ENCODE measurements at places on chromosomes 11 and 22. TPM values are rescaled to one million over a fixed set of nuclear protein-coding genes. Genes with fewer than 3 reads are reported as not detected.

TPP1 gene
- total RNA-seq, result 30.9 TPM

DNA sequence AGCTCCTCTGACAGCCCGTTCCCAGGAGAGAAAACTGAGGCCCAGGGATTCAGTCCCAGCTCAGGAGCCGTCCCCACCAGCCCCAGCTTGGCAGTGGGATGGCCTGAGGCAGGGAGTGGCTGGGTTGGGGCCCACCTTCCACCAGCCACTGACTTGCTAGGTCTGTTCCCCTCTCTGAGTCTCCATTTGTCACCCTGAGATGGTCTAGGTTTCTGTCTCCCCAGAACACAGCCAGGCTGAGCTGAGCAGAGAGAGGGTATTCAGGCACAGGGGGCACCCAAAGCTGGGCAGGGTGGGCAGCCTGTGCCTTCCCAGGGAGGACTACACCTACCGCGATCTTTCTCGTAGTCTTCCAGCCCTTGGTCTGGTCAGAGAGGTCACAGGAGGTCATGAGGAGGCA is 95.7 kb downstream of the PDE2A start:
- H3K36me3 ChIP-seq, result no peaks in the 10 kb centered on the region
- no peaks in the 10 kb centered on the region for H3K4me1 ChIP-seq
- H3K4me3 ChIP-seq, result no peak overlapping the region
- no peaks in the 10 kb centered on the region for H3K27me3 ChIP-seq
- H3K27ac ChIP-seq, result no peak overlapping the region

- H3K4me3 ChIP-seq, result no peak overlapping the region
- no peak overlapping the region for H3K27ac ChIP-seq
- no peaks in the 10 kb centered on the region for H3K4me1 ChIP-seq
- H3K27me3 ChIP-seq, result no peaks in the 10 kb centered on the region
- H3K36me3 ChIP-seq, result no peaks in the 10 kb centered on the region
Measured at GRCh38 chr11:70184396-70184795, 18.7 kb upstream of the FADD start.

GRCh38 chr11:16891964-16892363 is 122.2 kb downstream of the PLEKHA7 start:
- no peaks in the 10 kb centered on the region for H3K4me1 ChIP-seq
- DNase-seq, result no peak
- no peak overlapping the region for H3K4me3 ChIP-seq
- H3K36me3 ChIP-seq, result no peaks in the 10 kb centered on the region

DNA sequence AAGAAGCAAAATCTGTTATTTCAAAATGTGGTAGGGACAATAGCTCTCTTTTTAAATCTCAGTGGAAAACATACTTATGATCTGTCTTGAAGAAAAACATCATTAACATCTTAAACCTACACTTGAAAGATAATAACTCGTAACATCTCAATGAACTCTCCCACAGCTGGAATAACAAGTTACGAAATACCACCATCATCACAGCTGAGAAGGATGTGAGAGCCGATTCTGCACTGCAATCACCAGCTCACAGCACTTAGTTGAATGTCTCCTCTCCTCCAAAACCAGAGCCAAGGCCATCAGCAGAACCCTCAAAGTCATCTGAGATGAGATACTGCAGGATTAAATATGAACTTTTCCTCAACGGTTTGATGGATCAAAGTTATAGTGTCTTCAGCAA is 124.3 kb downstream of the ARHGAP20 start:
- no peak for DNase-seq
- no peak overlapping the region for H3K27ac ChIP-seq
- H3K27me3 ChIP-seq, result no peaks in the 10 kb centered on the region
- no peaks in the 10 kb centered on the region for H3K36me3 ChIP-seq
